ENCODE measurements at places on chromosomes 3 and 15.

GRCh38 chr15:71252044-71252739 lies 136.9 kb downstream of the THSD4 start:
- DNase-seq, result no peak

GRCh38 chr3:150484410-150484809 lies 61.9 kb downstream of the SERP1 start:
- no peak for DNase-seq

DNA sequence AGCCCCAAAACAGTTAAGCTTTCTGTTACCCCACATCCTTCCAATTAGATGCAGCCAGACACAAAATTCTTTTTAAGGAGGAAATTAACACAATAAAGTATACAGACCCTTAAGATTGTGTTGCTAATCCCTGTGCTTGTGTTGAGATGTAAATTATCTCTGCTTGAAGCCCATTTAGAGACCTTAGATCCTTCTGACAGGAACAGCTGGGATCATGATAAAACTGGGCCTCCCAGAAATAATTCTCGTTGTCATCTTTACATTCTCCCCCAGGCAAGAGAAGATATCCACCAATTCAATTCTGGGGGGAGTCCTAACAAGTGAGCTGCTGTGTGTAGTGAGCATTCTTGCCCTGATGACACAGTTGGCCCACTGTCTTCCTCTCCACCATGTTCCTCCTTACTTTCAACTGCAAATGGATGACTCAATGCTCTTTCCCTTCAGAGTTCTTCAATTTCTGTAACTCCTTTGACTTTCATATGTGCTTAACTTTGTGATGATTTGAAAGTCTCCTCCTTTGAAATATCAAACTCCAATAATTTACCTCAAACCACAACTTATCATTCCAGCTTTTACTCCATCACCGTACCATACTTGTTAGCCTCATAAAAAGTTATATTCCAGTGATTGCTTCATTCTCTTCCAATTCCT lies 186.6 kb downstream of the RAP2B start:
- no peak for DNase-seq

DNA sequence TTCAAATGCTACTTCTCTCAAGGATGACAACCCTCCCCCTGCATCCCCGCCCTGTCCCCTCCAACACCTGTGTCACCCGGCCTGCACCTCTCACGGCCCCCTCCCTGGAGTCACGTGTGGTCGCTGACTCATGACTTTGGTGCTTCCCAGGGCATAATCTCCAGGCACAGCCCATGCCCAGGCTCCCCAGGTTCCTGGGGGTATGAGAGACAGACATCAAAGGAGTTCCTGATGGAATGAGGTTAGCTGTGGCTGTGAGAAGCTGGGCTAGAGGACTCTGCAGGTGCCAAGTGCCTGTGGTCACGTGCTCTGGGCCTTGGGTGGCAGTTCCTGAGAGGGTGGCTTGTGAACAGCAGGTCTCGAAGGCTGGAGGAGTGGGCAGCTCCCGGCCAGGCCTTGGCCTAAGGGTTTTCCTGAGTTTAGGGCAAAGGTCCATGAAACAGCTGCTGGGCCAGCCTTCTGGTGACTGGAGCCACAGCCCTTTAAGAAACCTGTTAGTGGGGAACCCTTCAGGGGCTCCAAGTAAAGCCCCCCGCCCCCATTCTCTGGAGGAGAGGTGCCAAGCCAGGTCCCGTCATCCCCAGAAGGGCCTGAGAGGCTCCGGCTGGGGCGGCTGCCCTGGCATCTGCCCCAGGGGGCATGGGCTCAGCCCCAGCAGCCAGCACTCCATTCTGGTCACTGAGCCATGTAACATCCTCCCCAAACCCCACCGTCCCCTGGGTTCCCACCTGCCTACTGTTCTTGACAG lies 230.0 kb downstream of the XXYLT1 start:
- no peak for DNase-seq

DNA sequence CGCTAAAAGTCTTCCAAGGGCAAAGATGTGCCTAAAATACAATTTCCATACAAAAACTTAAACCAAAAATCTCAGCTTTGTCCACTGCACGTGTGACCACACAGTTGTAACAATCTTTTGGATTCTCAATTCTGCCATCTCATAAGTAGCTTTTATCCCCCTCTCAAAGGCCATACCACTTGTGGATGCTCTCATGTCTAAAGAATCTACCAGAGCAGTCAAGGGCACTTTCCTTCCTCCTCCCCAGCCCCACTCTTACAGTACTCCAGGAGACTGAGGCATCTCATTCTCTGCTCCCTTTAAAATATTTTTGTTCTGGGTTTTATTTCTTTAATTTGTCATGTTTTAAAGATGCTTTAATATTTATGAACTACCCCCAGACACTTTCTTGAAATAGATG lies 102.3 kb upstream of the PFN2 start:
- DNase-seq, result no peak

GRCh38 chr3:158918451-158918850 lies 116.6 kb downstream of the MFSD1 start:
- DNase-seq, result no peak

DNA sequence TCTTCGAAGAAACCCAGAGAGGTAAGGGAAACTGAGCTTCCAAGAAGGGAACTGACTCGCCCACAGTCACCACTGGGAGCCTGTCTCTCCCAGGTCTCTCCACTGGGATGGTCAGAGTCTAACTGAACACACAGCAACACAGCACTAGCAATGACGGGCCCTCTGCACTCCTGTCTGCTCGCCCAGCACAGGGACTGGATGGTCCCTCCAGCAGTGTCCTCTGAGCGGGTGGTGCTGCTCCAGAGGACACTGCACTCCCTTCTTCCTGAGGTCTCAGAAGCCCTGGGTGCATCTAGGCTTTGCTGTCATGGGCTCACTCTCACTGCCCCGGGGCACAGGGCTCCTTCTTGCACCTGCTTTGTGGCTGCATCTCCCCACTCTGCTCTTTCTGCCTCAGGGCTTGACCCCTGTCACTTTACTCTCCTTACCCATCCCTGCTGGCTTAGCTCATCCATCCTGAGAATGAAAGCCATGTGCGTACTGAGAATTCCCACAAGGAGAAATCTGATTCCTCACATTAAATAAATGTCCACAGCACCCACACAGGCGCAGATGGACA lies 356.6 kb downstream of the GABRG3 start:
- DNase-seq, result no peak

DNA sequence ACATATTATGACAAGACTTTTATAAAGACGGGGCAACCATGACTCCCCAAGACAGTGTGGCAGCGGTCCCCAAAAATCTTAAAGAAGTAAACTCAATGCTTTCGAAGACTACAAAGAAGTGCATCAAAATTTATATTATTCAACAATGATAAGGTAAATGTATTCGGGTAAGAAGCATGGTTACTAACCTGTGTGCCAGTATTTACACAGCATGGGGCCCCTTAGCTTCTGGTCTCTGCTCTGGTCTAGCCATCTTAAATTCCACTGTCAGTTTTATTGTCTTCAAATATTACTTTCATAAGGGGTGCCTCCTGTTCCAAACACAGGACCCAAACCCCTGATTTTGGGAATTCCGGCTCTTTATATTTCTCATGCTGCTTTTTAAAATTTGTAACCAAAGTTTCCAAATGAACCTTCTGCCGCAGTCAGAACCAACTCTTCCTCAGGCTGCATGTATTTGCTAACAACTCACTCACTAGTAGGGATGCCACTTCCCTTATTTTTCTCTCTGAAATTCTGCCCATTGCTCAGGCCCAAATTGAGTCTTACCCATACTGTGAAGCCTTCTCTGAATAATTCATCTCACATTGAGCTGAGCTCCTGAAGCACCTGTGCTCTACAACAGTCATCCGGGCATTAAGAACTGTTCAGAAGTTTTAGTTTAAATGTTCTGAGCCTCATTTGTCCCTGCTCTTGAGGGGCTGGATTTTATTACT lies 1.2 kb downstream of the TTC23 start:
- no peak for DNase-seq

DNA sequence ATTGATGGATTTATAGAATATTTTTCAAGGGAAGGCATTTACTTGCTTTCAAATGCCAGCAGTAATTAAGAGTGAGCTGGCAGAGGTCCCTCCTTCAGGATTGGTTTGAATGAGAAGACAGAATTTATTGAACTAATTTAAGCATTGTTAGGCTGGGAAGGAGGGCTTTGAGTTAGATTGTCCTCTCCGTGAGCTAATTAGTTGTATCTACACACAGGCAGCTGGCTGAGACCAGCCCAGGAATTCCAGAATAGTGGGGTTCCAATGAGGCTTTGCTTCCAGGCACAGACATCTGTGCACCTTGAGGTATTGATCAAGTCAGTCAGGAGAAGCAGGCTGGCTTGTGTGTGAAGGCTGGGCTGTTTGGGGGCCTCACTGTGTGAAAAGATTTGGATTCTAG lies 124.0 kb upstream of the WNT5A start:
- no peak for DNase-seq

GRCh38 chr3:156685198-156685597 lies 10.8 kb downstream of the TIPARP start:
- DNase-seq, result no peak

DNA sequence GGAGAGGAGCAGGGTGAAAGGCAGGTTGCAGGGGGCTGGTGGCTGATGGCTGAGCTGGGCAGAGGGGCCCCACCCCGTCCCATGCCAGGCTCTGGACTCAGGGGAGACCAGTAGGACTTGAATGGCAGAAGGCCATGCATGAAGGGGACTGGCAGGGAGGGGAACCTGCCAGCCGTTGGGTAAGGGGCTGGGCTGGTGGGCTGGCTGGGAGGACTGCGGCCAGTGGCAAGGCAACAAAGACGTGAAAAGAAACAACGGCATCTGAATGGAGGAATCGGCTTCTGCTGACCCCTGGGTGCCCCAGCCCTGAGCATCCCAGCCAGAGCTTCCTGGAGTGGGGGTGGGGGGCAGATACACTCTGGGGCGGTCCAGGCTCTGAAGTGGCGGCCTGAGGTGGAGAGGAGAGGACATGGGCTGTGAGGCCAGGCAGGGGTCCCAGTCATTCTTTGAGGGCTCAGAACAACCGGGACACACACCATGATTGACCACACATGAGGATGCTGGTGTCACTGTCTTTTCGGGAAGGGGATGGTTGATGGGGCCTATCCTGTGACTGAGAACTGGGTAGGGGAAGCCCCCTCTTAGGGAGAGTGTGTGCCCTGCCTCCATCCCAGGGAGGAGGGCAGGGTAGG lies 11.7 kb downstream of the GLYCTK start:
- DNase-seq, result no peak

- DNase-seq, result no peak
These were observed 56.9 kb upstream of the TBC1D5 start for GRCh38 chr3:17799312-17799711.

GRCh38 chr15:24678485-24678884 lies 2.9 kb downstream of the NPAP1 start:
- DNase-seq, result no peak

DNA sequence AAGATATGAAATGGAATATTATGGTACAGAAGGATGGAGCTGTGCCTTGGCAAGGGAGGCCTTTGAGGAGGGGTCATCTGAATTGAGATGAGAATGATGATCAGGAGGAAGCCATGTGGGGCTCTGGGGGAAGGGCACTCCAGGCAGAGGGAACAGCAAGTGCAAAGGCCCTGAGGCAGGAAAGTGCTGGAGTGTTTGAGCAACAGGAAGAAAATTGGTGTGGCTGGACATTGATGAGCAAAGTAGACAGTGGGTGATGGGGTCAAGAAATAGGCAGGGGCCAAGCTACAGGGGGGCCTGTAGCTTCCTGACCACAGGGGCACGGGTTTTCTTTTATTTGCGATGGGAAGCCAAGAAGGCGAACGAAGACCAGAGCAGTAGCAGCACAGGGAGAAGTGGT lies 3.3 kb upstream of the GP9 start:
- no peak for DNase-seq

DNA sequence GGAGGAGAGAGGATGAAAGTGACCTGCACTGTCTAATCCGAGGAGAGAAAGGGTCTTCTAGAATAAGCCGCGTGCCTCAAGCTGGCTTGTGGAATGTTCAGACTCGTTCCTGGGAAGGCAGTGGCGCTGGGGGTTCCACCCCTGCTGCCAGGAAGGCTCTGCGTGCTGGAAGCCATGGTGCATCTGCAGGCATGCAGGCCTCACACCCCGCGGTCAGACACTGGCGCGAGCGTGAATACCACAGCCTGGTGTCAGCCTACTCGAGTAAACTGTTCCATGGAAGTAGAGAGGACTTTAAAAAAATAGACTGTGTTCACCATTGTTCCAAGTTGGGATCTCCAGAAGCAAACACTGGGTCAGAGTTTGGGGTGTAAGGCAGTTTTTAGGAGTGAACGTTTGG lies 25.9 kb upstream of the GABRG3 start:
- DNase-seq, result no peak

GRCh38 chr3:27596334-27596841 lies 112.2 kb upstream of the SLC4A7 start:
- peak; percentile 26 for DNase-seq

GRCh38 chr15:86840996-86841395 lies 761.3 kb downstream of the AGBL1 start:
- DNase-seq, result no peak

- no peak for DNase-seq
These were observed 199.5 kb upstream of the TBL1XR1 start for GRCh38 chr3:177396733-177397132.

DNA sequence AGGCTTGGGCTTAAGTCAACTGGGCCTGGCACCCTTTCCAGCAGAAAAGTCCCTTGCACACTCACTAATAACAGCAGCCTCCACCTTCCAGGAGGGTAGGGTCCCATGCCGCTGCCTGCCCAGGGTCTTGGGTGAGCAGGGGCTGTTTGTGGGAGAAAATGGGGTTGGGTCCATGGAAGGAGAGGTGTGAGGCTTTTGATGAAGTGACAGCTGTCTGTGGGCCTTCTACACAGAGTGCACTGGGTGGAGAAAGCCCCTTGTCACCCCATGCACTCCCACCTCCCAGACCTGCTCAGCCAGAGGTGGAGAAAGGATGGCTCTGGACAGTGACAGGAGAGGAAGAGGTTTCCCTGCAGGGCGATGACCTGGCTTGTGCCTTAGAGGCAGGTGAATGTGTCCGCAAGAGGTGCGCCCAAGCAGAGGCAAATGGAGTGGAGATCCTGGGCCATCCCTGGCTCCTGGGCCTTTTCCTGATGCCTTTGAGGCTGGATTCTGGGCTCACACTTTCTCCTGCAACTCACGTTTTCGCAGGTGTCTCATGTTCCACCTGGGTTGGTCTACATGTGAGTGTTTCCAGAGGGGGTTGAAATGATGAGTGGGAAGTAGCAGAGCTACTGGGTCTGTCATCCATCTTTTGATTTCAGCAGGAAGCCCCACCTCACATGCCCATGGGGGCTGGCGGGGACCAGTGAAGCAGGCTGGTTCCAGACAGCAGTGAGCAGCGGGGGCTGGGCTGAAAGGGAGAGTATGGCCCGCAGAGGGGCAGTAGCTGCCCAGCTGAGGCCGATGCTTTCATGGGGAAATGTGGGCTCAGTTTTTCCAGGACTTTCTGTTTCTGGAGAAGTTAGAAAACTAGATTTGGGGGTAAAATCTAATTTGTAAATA lies 85.2 kb upstream of the PRR23E start:
- no peak for DNase-seq

Data from CD4-positive, alpha-beta T cell treated with Interleukin-4 for 4 hours (primary cell).